ENCODE measurements at places on chromosomes 12 and 14.

DNA sequence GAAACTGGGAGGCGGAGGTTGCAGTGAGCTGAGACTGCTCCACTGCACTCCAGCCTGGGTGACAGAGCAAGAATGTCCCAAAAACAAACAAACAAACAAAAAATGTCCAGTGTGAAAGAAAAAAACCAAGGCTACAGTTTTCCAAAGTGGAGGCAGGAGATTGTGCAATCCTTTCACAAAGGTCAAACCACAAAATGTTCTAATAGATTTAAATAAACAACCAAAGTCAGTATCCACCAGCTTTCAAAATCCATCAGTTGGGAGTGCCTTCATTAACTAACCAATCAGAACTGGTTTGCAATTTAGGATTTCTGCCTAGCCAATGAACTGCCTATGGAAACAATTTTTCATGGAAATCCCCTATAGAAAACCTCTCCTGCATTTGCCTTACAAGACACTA lies 52.3 kb upstream of the TRIM9 start:
- no peak for DNase-seq

DNA sequence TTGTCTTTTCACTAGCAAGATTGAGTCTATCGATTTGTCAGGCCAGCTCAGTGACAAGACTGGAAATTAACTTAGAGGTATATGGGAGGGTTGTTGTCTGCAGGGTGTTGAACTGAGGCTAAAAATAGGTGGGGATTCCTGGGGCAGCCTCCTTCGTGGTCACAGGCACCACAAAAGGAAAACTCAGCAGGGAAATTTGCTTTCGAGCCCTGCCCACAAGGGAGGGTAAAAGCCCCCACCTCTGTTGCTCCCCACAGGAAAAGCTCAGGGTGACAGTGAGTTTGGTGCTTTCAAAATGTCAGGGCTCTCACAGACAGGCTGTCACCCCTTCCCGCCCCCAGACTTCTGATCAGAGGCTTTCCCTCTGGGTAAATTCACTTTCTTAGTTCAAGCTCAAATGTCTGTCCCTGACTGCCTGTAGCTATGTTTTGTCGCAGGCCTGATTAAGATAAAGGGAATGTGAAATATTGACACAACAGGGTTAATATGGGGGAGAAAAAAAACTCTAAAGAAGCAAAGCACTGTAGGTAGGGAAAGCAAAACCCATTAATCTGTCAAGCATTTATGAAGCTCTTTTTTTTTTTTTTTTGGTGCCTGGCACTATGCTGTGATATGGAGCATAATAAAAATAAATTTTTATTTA lies 11.7 kb upstream of the NFKBIA start:
- peak; percentile 79 for DNase-seq

DNA sequence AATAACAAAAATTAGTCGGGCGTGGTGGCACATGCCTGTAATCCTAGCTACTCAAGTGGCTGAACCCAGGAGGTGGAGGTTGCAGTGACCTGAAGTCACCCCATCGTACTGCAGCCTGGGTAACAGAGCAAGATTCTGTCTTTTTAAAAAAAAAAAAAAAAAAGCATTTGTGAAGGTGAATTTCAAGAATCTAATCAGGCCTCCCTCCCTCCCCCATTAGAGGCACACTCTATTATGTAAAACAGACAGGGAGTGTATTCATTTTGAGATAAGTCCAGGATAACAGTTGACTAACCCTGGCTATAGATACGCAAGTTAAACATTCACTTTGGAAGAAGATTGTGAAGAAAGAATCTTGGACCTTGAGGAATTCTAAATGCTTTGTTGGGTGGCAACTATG lies 2.9 kb downstream of the RESF1 start:
- DNase-seq = no peak

DNA sequence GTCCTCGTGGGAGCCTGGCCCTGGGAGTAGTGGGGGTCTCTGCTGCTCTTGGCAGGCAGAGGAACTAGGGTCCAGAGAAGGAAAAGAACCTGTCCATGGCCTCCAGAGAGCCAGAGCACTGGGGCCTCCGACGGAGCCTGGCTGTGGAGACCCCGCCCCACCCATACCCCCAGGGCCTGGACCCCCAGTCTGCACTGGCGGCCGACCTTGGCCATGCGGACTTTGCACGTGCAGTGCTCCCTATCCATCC lies 1.1 kb downstream of the BEGAIN start:
- DNase-seq = no peak

- DNase-seq = no peak
Measured at GRCh38 chr12:131390412-131391334, 320.2 kb upstream of the SFSWAP start.

GRCh38 chr12:26493656-26494055 lies 298.3 kb downstream of the SSPN start:
- no peak for DNase-seq

DNA sequence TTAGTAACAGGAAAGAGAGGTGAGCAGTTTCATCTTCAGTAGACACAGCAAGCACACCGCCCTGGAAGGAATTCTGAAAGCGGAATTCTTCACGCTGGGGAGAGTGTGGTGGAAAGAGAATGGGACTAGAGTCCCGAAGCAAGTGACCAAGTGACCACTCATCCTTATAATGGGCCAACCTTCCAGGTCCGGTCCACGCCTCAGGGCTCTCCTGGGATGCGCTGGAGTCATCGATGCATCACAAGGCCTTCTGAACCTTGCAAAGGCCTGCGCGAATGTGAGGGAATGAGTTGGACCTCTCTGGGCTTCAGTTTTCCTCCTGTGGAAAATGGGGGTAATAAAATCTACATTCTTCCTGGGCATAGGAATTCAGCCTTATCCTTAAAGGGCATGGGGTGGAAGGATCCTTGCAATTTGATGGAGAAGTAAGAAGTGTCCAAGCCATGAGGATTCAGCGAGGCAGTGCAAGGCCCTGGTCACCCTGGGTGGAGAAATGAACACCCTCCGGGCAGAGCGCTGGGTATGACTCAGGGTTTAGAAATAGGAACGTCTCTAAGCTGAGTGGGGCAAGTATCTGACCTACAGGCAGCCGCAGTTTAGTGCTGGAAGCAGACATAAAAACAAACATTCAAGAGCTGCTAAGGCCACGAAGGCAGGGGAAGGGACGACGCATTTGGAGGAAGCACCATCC lies 97.7 kb downstream of the SETD3 start:
- DNase-seq = no peak

DNA sequence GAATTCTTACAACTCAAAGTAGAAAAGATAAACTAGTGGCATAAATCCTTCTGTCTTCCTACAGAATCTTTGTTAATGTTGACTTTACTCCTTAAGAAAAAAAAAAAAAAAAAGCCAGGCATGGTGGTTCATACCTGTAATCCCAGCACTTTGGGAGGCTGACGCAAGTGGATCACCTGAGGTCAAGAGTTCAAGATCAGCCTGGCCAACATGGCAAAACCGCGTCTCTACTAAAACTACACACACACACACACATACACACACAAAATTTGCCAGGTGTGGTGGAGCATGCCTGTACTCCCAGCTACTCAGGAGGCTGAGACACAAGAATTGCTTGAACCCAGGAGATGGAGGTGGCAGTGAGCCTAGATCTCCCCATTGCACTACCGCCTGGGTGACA lies 17.7 kb upstream of the SPTSSA start:
- no peak for DNase-seq

- no peak for DNase-seq
Measured at GRCh38 chr14:95695051-95695450, 8.8 kb downstream of the TCL1B start.

DNA sequence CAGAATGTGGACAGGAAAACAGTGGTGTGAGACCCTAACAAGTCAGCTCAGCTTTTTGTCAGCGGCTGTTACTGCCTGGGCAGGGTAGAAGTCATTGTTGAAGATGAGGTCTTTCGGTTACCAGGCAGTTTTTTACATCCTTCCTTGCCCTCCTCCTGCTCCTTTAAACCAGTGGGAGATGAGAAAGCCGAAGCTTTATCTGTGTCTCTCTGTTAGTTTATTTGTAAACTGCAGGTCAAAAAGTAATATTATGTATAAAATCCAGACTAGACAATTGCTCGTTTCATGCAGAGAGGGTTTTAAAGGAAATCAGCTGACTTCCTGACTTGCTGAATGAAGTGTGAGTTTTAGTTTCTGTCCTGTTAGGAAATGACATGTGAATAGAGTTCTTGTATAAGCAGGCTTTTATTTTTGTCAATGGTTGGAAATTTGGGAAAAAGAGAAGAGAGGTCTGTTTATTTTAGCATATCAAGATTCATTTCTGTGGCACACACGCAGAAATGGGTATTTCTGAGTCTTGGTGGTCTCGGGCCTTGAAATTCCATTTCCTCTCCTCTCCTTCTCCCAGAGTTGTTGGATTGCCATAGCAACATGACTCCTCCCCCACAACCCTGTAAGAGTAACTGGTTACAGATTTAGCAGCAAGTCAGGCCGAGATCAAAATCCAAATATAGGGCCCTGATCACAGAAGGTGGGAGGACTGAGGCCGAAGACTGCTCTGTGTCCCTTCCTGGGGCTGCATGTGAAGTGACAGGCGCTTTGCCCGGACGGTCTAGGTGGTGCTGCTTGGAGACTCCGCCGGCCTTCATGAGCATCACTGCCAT lies 60.8 kb downstream of the SAMD4A start:
- DNase-seq = peak; percentile 24

- DNase-seq = no peak
Measured at GRCh38 chr14:52873694-52874093, 77.2 kb downstream of the FERMT2 start.

- peak; percentile 74 for DNase-seq
Measured at GRCh38 chr12:116959845-116960514, 49.2 kb downstream of the FBXW8 start.

DNA sequence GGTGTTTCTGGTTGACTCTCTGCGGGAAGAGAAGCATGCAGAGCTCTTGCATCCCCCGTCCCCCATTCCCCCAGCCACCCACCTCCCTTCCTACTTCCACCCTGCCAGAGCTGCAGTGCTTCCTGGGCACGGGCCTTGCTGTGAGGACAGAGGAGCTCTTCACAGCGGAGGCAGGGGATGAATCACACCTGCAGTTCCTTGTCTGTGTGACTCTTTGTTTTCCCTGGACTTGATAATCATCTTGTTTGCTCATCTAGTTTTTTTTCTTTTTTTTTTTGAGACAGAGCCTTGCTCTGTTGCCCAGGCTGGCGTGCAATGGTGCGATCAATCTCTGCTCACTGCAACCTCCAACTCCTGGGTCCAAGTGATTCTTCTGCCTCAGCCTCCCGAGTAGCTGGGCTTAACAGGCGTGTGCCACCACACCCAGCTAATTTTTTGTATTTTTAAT lies 27.8 kb downstream of the ANKRD9 start:
- no peak for DNase-seq

- DNase-seq = no peak
Measured at GRCh38 chr12:49309386-49309785, 13.7 kb upstream of the TROAP start.

DNA sequence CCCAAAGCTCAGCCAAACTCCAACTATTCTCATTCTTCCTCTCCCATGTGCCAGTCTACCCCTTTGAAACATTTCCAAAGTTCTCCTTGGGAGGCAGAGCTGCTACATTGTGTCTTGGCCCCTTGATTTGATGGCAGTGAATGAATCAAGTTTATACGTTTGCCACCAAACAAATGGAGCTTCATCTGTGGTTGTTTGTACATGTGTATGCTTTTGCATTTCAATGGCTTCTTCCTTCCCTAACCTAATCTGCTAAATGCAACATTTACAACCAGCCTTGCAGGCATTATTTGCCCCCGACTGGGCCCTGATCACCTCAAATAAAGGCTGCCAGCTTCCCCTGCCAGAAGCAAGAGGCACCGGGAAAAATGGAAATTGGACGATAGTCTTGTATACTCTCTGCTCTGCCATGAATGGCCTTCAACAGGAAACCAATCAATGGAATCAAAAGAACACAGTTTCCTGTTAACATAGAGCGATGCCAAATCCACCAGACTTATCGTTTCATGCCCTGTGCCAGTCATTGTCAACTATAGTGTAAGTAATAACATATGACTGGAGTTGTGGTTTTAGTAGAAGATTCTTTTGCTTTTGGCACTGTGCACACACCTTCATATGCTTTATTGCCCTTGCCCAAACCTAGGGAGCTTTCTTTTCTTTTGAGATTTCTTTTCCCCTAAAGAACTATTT lies 97.8 kb downstream of the TMEM30B start:
- no peak for DNase-seq

- DNase-seq = no peak
Measured at GRCh38 chr12:71556875-71557274, 106.8 kb downstream of the ZFC3H1 start.

DNA sequence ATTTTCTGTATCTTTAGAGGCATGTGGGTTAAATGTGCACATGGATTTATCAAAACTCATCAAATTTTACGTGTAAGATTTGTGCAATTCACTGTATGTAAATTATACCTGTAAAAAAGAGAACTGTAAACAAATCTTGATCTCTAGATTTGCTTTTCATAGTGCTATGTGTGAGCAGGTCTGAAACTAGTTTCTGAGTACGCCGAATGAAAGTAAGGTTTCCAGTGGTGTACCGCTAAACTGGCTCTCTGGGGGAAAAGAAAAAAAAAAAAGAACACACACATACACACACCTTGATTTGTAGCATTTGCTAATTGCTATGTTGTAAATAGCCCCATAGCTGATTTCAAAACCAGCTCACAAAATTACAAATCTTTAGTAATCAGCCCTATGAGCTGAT lies 8.6 kb upstream of the SLC41A2 start:
- no peak for DNase-seq

DNA sequence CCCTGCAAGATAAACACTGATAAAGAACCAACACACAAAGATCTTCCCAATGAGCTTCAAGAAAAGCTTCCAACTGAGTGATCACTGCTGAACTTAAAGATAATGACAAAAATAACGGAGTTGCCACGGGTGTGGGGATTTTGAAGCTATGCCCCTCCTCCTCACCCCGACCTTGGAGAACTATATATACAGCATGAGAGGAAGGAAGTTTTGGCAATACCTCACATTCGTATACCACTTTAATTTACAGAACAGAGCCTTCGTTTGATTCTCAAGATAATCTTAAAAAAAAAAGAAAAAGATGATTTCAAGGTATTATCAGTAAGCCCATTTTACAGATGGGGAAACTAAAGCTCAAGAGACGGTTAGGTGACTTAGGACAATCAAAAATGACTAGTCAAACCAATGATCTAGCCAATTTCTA lies 715 bp downstream of the NEK9 start:
- DNase-seq = no peak

DNA sequence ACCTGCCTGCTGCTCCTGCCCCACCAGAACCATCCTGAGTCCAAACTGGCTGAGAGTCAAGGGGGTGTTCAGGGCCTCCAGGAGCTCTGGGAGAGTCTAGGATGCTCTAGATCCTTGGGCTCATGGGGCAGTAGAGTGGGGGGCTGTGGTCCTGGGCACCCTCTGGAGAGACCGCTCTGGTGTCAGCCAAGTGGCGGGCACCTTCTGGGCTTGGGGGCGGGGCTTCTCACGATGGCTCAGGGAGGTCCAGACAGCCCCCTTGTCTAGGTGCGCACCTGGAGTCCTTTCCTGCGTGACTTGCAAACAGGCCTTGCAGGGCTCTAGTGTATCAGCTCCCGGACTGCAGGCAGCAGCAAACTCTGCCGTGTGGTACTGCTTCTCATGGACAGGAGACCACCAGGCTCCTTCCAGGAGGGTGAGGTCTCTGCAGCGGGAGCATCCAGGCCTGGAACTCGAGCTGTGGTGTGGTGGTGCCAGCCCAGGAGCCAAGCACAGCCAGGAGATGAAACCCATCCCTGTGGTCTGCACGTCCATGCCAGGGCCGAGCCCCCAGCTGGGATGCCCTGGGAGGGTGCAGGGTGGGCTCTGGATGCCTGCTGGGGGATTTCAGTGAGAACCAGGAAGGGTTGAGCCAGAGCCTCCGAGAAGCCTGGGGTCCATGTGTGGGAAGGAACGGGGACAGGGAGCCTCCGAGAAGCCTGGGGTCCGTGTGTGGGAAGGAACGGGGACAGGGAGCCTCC lies 15.0 kb downstream of the PACS2 start:
- no peak for DNase-seq

- DNase-seq = no peak
Measured at GRCh38 chr12:72271451-72272090, 599 bp upstream of the TRHDE start.
